Dermis microvascular lymphatic vessel endothelial cell (primary cell): ENCODE measurements at places on chromosomes 6 and 20.
A peak's percentile ranks its signal among the peaks of the same experiment; 100 is the strongest.

- DNase-seq = peak; percentile 52
Observed at GRCh38 chr20:47973519-47974233, 188.4 kb upstream of the SULF2 start.

- no peak for DNase-seq
Observed at GRCh38 chr6:149248693-149249369, 68.7 kb upstream of the TAB2 start.

- DNase-seq = no peak
Observed at GRCh38 chr6:68718385-68719073, 83.4 kb downstream of the ADGRB3 start.

DNA sequence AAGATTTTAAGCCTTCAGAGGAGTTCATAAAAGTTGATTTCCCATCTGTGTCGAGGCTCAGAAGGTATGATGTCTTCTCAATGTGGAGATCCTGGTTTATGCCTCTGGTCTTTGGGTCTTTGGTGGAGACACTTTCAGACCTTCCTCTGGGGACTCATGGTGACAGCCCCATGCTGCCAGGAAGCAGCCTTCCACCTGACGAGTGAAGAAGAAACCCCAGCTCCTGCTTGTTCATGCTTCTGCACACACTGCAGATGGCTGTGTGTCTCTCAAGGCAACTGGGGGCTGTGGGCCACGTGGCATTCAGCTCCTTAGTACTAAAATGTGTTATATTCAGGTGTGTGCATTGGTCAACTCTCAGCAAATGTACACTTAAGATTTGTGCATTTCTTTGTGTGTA is 4.9 kb upstream of the SCP2D1 start:
- no peak for DNase-seq

DNA sequence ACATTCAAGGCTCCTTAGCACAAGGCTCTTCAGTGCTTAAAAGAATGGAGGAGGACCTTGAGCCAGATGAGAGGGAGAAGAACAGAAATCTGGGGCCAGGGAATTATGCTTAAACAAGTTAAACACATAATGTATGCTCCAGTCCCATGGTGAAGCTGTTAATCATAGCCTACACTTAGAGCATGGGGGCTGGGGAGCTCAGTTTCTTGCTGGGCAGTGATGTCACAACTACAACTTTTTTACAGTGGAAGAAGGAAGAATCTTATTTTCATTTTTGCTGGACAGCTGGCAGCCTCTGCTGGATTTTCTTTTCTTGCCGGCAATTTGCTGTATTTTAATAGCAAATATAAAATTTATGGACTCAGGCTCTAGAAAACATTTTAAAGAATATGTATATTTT is 432.5 kb downstream of the CD109 start:
- DNase-seq = no peak

DNA sequence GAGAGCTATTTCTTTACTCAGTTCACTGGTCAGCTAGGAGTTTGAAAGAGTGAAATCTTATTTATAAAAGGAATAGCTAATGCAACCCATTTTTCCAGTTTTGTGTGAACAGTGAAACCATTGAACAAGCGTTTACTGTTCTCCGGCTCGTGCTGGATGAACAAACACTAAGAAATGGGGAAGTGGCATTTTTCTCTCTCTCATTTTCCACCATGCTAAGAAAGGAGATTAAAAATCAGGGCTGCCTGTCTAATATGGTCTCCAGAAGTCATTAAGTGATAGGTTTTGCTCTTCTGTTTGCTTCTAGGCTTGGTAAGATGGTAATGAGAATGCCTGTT is 774 bp upstream of the SFT2D1 start:
- DNase-seq = no peak
